Hematopoietic multipotent progenitor cell (in vitro differentiated cells): ENCODE measurements at places on chromosomes 2 and 18. TPM values are rescaled to one million over a fixed set of nuclear protein-coding genes. Genes with fewer than 3 reads are reported as not detected.

DNA sequence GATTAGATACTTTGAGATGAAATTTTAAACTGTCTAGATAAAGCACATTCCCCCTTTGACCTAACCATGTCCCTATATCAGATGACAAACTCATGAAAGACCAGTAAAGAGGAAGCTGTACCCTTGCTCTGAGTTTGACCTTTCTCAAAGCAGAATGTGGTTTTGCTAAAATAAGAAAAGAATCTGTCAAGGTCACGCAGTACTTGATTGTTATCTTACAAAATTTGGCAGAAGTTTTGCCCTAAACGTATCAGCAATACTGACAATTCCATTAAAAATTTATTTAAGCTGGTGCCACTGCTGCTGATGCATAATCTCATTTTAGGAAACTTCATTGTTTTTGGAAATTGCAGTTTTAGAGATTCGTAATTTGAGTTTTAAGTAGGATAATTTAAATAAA is 31.2 kb upstream of the GALM start:
- DNase-seq, result no peak

- DNase-seq, result no peak
These were observed 139.8 kb upstream of the HS6ST1 start for GRCh38 chr2:128458505-128458904.

DNA sequence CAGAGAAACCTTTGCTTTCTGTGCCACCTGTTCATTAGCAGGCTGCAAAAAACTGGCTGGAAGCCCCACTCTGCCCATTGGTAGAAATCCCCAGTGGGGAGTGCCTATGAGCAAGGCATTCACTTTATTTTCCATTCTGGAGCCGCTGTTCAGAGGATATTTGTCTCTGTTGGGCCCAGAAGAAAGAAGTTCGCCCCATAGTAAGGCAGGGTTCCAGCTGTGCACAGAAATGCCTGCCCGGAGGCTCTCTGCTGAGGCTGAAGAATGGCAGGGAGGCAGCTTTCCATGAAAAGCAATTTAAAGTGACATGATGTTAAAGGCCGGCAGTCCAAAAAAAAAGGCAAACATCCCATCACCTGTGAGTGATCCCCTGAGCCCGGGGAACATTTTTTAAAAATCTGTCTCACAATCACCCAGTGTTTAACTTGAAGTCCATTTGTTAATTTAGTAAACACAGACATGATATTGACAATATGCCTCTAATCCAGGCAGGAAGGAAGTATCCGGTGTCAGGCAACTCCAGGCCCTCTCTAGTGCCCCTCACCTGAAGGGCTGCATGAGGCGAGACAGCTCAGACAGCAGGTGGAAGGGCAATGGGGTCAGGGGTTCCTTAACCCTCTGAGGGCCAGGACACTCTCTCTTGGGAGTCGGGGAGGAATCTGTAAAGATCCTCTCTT is 265.1 kb upstream of the SIX2 start:
- DNase-seq, result no peak

DNA sequence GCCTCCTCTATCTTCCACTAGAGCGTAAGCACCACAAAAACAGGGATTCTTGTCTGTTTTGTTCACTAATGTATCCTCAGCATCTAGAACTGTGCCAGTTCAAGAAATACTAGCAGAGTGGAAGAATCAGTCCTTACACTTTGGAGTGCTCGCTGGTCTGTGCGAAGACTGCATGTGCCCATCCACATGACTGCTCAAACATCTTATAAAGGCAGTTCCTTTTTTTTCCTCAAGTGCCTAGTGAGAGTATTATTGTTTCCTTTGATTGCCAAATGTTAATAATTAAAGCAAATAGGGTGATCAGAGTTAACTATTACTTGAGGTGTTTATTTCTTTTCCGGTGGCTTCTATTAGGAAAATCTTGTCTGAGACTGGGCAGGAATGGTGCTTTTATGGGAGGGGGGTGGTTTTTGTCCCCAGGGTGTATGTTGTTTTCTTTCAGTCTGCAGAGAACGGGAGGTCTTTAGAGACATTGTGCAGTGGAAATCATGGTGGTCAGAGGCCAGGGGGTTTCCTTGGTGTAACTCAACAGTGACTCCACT is 45.6 kb upstream of the ITGB6 start:
- no peak for DNase-seq

GRCh38 chr2:38572167-38572566 is 30.6 kb downstream of the HNRNPLL start:
- no peak for DNase-seq

DNA sequence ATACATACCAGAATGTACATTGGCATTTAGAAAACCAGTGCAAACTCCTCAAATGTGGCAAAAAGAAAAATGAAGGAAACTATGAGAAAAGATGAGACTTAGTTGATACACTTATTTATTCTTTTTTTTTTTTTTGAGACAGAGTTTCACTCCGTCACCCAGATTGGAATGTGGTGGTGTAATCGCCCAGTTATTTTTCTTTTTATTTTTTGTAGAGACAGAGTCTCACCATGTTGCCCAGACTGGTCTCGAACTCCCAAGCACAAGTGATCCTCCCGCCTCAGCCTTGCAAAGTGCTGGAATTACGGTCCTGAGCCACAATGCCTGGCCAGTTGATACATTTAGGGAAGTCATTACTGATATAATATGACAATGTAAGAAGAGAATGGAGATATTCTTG is 274.2 kb upstream of the LRATD1 start:
- DNase-seq, result no peak

- no peak for DNase-seq
These were observed 73.3 kb downstream of the RHBDD1 start for GRCh38 chr2:226909126-226909525.

- DNase-seq, result no peak
These were observed 184.7 kb downstream of the SMAD7 start for GRCh38 chr18:48766026-48766425.

- DNase-seq, result no peak
These were observed 86.0 kb upstream of the ACVR2A start for GRCh38 chr2:147758821-147759220.

- no peak for DNase-seq
These were observed 10.7 kb downstream of the VPS54 start for GRCh38 chr2:64008434-64009009.

DNA sequence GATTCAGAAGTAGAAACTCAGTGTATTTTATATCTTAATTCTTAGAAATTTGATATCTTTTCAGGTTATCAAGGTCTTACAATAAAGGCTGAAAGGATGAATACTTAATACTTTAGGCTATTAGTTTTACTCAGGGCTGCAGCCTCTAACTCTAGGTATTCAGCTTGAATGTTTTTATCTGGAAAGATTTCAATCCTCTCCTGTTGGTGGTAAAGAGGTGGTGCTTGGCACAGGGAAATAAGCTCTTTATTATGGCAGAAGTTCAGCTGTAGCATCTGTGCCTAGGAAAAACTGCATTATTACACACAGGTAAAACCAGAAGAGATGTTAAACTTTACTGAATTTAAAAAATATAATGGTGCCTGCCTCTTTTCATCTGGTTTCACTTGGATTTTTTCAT is 11.1 kb downstream of the ACVR2A start:
- no peak for DNase-seq

- no peak for DNase-seq
These were observed 111.0 kb upstream of the MAP4K3 start for GRCh38 chr2:39547811-39548719.

DNA sequence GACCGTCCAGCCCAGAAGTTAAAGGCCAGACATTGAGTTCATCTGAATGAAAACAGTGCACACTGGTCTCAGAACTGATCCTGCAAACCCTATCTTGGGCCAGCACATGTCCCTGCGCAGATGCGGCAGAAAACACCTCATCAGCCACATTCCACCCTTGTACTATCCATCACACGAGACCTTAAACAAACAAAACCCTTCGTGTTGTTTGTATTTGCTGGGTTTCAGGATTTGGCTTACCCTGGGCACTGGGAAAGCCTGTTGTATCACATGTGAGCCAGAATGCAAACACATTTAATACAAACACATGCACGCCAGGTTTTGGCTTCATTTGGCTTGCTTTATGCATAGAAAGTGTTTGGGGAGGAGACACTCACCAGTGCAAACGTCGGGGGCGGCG is 12.5 kb downstream of the WIPF1 start:
- no peak for DNase-seq

DNA sequence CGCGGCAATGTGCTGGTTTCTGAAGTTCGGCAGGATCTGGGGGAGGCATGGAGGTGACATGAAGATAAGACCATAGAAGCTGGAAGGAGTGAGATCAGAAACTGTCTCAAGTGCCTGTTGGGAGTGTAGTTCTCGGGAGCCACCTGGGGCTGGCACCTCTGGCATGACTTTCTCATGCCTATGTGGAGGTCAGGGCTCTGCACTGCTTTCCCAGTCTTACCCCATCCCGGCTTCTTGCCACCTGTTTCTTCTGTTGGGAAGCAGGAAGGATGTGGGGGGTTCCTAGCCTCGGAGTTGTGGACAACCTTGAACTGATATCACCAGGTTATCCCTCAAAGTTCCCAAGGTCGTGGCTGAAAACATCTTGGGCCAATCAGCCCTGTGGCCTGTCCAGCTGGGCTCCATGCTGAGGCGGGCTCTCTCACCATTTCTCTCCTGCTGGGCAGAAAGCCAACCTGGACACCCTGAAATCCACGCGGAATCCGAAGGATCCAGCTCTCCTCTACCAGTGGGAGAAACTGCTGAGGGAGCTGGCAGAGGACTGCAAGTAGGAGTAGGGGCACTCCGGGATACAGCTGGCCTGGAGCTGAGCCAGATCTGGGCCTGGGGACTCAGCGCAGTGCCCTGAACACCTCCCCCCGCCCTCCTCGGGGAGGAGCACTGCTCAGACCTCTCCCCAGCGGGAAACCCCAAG is 42.5 kb downstream of the FER1L5 start:
- DNase-seq, result no peak

DNA sequence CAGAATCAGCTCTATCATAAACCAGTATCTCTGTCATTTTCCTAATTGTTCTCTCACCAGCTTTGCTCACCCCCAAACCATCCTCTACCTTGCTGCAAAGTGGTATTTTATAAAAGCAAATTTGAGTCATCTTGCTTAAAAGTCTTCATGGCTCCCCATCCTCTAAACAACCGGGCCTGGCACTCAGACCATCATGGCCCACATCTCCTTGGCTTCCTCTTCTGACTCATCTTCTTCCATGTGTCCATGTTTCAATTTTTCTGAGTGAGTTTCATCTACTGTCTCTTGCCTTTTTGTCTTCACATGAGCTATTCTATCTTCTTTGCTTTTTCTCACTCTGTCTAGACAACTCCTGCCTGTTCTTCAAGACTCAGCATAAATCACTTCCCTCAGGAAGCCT is 58.6 kb downstream of the LHCGR start:
- no peak for DNase-seq

DNA sequence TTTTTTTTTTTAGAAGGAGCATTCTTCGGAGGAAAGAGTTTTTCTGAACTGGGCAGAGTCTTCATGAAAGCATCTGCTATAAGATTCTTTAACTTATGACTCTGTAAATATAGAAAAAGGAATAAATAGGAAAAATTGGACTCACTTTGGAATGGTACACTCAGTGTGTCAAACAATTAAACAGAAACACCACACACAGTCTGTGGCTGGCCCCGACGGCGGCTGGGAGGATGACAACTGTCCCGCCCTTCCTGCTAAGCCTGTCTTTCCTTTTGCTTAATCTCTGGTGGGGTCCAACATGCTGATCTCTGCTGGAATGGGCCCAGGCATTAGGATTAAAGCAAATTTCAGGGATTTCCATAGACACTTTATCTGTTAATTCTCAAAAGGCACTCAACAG is 12.5 kb upstream of the RAB31 start:
- no peak for DNase-seq

DNA sequence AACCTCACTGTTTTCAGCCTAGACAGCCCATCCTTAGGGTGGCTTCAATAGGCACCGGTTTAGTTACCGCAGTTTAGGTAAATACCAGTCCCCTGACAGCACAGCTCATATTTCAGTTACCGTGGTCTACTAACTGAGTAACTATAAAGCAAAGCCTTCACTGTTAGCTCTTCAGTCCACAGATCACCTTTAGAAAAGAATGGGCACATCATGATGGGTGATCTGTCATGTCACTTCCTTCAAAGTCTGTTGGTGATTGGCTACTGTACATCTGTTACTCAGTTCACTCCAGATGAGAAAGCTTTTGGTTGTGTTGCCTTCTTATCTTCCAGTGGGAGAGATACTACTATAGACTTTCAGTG is 21.0 kb downstream of the SLC20A1 start:
- no peak for DNase-seq

- no peak for DNase-seq
These were observed 110.5 kb upstream of the NYAP2 start for GRCh38 chr2:225288986-225289385.

- DNase-seq, result no peak
These were observed 12.3 kb upstream of the NEU4 start for GRCh38 chr2:241796610-241797138.

GRCh38 chr2:43714164-43714563 is 37.9 kb upstream of the C1GALT1C1L start:
- DNase-seq, result no peak

DNA sequence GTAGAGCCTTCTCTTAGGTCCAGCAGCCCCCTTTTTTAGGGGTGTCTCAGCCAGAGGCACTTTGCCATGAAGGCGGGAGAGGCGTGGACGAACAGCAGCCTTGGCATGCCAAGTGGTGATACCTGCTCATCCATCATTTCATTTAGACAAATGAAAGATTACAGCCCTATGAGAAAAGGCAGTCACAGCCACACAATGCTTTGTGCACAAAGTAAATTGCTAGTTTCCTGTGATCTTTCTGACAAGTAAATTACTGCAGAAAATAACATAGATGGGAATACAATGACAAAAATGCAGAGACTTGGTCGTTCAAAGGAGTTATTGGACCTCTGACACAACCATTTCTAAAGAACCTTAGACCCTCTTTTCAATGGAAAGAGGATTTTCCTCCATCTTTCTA is 94.9 kb downstream of the RND3 start:
- no peak for DNase-seq

- no peak for DNase-seq
These were observed 266.5 kb downstream of the KLHL29 start for GRCh38 chr2:23651187-23652080.

- no peak for DNase-seq
These were observed 33.2 kb downstream of the ZNF516 start for GRCh38 chr18:76461692-76462325.

- no peak for DNase-seq
These were observed 679.1 kb upstream of the CDH2 start for GRCh38 chr18:28855989-28856388.

Gene ITPRIPL1
- total RNA-seq, result 17.2 TPM

Gene ERLEC1
- 31.2 TPM for total RNA-seq

Gene ARHGEF33
- total RNA-seq, result under 0.01 TPM

Gene TMX3
- 18.3 TPM for total RNA-seq

Gene SP140L
- total RNA-seq, result 5.4 TPM

Gene PTPRN
- under 0.01 TPM for total RNA-seq

Gene ESCO1
- 4.8 TPM for total RNA-seq

Gene SPATA3
- not detected for total RNA-seq

Gene ITM2C
- total RNA-seq, result 318 TPM

Gene DUSP2
- total RNA-seq, result 134 TPM

Gene PLCL1
- 0.27 TPM for total RNA-seq

Gene G6PC2
- under 0.01 TPM for total RNA-seq

Gene MC5R
- total RNA-seq, result not detected

Gene BCL2
- 11.8 TPM for total RNA-seq

Gene KCNIP3
- 7.5 TPM for total RNA-seq

Gene SATB2
- not detected for total RNA-seq

Gene KLHL41
- total RNA-seq, result under 0.01 TPM

Gene MYL12B
- total RNA-seq, result 141 TPM

Gene GKN2
- not detected for total RNA-seq

Gene TAF1B
- 4.8 TPM for total RNA-seq

Gene RBBP8
- total RNA-seq, result 7.5 TPM

Gene CIB4
- not detected for total RNA-seq

Gene CFAP210
- not detected for total RNA-seq
